ENCODE measurements at places on chromosomes 1 and 21.

GRCh38 chr1:39380036-39380435, 111.4 kb upstream of the BMP8A start:
- DNase-seq = no peak

DNA sequence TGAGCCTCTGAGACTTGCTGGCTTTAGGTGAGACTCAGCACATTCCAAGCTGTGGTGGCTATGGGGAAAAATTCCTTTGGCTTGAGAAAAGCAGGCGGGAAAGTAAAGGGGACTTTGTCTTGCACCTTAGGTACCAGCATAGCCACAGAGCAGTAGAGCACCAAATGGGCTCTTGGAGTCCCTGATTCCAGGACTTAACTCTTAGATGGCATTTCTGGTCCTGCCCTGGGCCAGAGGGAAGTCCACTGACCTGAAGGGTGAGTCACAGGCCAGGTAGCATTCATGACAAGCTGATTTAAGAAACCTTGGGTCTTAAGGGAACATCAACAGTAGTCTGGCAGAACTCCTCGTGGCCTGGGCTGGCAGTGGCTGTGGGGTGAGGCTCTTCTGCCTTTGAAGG, 344.7 kb downstream of the DUSP10 start:
- no peak for DNase-seq

GRCh38 chr1:231431665-231432415, 9.8 kb upstream of the EGLN1 start:
- no peak for DNase-seq

- no peak for DNase-seq
These were observed 24.1 kb upstream of the CNN3 start for GRCh38 chr1:94951046-94951445.

DNA sequence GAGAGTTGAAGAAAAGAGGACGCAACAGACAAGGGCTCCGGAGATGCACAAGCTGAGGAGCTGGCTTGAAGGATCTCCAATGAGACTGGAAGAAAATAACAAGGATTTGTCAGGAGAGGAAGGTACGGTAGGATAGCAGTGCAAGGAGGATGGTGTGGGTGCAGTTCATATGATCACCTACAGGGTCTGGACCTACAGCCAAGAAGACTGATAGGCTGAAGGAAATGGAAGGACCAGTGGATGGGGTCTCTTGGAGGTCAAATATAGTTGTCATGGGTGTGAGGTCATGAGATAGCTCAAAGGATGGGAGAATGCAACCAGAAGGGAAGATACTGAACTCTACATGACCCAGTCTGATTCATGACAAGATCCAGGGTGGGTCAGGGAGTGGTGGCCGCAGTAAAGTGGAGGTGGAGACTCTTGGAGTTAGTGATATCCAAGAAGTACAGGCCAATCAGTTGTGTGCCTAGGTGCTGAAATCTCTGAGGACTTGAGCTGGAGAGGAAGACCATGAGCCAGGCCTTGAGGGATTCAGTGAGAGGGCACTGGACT, 15.3 kb upstream of the KANK4 start:
- no peak for DNase-seq

DNA sequence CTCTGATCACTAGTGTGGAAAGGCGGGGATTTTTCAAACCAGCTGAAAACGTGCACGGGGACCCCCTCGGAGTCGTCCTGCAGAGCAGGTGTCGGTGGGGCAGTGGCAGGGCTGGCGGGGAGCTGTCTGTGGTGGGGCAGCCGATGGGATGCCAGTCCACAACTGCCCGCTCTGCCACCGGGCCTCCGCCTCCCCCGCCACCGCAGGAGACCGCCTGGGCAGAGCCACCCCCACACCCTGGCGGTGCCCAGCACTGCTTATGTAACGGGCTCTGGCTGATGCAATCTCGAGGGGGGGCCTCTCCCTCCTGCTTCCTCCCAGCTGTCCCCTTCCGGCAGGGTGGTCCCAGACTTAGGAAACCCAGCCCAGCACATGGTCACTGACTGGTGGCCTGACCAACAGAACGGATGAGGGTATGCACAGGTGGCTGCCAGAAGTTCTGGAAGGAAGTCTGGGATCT, 9.3 kb downstream of the CHD5 start:
- DNase-seq = no peak

DNA sequence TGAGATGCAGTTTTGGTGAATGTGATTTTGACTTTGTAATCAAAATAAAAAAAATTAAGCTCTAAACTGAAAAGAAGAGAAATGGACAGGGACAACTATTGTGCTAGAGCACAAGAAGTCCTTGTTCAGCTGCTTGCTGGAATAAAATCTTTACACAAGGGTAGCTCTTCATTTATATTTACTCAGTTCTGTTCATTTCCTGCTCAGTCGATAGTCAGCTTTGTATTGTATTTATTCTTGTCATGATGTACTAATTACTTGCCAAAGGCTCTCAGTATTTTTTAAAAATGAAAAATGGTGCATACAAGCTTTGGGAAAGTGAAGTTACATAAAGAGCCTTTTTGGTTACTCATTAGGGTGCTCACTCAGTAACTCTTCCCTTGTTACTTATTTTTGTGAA, 17.8 kb downstream of the F5 start:
- no peak for DNase-seq

GRCh38 chr1:109978761-109979488, 5.6 kb upstream of the AHCYL1 start:
- no peak for DNase-seq

GRCh38 chr1:173934440-173934839, 17.3 kb upstream of the SERPINC1 start:
- no peak for DNase-seq

- no peak for DNase-seq
These were observed 455 bp downstream of the BSDC1 start for GRCh38 chr1:32393832-32394140.

GRCh38 chr1:9787702-9788101, 36.1 kb downstream of the CLSTN1 start:
- no peak for DNase-seq

GRCh38 chr1:88774151-88774556, 90.1 kb downstream of the PKN2 start:
- DNase-seq = no peak

DNA sequence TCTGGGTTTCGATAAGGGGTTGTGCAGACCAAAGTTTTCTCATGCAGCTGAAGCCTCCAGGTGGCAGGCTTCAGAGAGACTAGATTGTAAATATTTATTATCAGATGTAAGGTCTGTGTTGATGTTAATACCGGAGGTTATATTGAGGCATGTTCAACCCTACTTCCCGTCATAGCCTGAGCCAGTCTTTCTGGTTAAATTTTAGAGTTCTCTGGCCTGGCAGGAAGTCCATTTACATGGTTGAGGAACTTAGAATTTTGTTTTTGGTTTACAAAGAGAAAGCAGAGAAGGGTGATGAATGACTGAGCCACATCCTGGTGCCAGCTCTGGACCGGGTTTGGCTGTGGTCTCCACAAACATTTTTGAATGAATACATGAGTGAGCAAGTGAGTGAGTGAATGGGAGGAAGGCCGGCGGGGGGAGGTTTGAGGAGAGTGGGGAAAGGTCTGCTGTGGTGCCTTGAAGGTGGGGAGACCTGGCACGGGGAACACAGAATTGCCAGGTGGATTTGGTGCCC, 218.5 kb downstream of the DISC1 start:
- DNase-seq = no peak

- DNase-seq = no peak
These were observed 3.4 kb upstream of the ETS2 start for GRCh38 chr21:38802050-38803026.

DNA sequence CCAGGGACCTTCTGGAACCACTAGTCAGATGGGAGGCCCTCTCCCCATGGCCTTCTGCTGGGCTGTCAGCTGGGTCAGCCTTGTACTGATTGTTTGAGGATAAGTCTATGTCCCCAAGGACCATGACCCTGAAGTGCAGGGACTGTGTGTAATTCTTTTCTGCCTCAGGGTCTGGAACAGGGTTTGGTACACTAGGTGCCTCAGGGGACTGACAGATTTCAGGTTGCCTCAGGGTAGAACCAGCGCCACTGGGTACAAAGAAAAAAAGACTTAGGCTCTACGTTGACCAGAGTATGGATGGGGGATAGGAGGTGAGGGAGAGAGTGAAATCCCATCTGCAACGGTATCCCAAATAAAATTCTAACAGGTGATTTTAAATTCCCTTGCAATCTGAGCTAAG, 3.0 kb downstream of the KDF1 start:
- no peak for DNase-seq

GRCh38 chr21:32756096-32756495, 15.5 kb downstream of the PAXBP1 start:
- no peak for DNase-seq

DNA sequence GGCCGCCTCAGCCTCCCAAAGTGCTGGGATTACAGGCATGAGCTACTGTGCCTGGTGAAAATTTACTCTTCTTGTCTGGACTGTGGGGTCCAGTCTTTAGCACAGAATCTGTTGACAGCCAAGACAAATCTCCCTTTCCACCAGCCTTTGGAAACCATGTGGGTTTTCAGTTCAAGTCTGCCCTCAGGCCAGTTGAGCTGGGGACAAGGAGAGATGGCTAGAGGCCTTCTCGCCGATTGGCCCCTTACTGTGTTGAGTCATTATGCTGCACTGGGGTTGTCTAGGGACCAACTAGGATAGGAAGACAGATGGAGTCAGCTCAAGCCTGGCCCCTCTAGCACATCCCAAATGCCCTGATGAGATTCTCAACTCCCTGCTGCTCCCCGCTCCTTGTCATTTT, 8.6 kb upstream of the NKAIN1 start:
- no peak for DNase-seq

DNA sequence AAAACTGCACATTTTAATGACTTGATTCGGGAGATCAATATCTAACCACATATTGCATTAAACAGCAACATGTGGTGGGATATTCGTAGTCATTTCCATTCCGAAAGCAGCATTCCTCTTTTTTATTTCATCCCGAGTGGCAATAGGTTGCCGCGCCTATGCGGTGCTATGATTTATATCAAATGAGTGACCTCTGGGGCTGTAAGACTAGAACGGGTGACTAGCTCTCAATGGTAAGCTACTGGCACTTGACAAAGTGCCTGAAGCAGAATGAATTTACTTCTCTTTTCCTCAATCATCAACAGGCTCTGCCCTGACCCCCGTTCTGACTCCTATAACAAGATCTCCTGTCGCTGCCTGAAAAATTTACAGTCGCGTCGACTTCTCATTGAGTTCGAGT, 162.3 kb downstream of the ZNF281 start:
- DNase-seq = no peak
